Activated CD4-positive, CD25-positive, alpha-beta regulatory T cell treated with anti-CD3 and anti-CD28 coated beads, Interleukin-2, amount 50 U/mL, for 24 hours (primary cell): ENCODE measurements at places on chromosomes 7 and 10.

DNA sequence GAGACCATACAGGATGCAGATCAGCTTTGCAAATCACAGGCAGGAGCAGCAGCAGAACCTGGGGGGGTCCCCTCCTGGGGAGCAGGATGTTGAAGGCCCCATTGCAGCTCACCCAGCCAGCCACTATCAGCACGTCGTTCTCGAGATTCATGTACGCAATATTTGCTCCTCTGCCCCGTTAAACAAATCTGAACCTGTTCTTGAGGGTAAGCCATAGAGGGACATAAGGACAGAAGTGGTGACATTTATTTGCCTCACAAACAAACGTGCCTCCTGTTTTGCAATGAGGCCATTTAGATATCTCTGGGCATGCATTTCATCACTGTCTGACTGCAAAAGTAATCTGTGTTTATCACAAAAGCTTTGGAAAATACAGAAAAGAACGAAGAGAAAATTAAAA, 87.3 kb upstream of the BAIAP2L1 start:
- ATAC-seq: no peak

DNA sequence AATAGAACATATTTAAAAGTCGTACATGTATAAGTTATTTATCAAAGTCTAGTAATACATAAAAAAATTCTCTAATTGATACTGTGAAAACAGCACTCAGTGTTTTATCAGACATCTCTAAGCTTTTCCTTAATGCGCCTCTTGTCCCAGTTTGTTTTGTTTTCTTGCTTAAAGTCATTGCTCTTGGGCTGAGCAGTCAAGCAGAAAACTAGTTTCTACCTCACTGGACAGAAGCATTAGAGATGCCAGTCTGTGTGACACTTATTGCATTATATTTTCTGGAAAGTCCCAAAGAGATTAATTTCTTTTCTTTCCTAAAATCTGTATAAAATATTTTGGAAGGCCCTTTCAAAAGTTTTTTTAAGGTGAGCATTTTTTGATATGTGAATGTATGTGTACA, 236.2 kb downstream of the PCLO start:
- ATAC-seq: no peak

GRCh38 chr7:81366546-81366945, 403.3 kb downstream of the HGF start:
- ATAC-seq: no peak

DNA sequence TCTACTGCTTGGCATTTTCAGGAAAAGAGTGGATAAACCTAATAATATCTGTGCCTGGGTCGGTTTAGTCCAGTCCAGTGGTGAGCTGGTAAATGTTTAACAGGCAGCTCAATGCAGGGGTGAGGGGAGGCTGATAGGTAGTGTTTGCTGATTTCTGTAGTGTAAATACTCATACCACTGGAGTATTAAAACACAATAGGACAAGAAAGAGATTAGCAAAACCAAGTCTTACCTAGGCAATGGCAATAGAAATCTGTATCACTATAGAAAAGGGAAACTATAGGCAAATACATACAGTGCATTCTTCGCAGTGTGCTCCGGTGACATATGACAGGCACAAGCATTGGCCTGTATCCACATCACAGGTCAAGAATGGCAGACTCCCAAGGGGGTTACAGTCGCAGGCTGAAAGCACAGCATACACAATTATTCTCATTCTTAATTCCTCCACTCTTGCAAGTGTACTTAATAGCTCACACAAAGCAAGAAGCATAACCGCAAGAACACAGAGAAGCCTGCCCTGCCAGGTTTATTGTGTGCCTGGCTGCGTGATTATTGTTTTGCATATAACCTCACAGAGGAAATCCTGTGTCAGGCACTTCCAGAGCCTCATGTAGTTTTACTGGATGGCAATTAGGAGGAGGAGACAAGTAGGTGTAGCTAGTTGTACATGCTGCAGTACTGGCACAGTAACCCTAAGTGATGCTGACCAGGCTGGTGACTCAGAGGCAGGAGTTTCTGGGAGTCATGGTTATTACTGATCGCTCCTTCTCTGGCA, 35.0 kb downstream of the LAMB4 start:
- ATAC-seq: no peak

DNA sequence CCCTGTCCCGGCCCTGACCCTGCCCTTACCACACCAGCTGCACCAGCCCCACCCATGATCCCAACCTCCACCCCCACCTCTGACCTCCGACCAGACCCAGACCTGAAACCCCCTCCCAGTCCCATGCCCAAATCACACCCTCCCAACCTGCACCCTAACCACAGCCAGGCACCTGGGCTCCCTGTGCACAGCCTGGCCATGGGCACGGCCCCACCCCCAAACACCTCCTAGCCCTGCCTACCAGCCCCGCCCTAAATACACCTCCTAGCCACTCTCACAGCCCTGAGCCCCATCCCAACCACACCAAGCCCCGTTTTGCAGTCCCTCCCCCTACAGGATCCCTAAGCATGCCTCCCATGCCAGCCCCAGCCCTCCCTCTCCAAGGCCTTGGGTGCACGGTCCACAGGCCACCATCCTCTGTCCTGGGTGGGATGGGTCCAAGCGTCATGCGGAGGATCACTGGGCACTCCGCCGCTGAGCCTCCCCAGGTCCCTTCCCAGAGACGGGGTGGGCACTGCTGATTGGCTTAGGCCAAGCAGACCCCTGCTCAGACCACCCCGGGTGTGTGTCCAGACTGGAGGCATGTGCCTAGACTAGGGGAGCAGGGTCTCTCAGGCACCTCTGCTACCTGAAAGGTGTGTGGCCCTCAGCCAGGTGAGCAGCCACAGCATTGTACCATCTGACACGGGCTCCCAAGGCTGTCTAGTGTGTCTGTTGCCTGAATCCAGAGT, 30.1 kb downstream of the INSIG1 start:
- ATAC-seq: no peak

GRCh38 chr10:122639801-122640200, 59.8 kb downstream of the C10orf120 start:
- ATAC-seq: no peak

DNA sequence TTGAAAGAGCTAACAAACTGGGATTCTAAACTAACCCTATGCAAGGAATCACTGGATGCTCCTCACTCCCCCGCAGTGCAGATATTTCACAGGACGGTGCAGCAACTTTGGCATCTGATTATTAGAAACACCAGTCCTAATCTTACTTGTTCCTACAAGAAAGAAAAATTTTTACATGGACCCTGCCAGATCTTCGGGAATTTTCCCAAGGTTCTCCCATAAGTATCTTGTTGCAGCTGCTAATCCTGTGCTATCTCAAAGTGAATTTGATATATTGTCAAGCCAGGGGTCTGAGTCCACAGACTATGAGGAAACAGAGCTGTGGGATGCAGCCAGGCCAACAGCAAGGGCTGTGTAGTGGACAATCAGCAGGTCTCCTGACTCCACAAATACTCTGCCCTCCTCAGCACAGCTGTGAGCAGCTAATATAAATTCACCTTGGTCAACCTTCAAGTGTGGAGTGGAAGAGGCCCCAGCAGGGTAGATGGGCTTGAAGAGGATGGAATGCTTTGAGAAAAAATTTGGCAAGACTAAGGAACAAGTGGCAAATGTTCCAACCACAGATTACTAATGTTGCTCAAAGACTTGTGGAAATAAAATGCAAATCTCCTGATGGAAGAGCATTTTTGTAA, 25.6 kb downstream of the VSTM4 start:
- no peak for ATAC-seq

DNA sequence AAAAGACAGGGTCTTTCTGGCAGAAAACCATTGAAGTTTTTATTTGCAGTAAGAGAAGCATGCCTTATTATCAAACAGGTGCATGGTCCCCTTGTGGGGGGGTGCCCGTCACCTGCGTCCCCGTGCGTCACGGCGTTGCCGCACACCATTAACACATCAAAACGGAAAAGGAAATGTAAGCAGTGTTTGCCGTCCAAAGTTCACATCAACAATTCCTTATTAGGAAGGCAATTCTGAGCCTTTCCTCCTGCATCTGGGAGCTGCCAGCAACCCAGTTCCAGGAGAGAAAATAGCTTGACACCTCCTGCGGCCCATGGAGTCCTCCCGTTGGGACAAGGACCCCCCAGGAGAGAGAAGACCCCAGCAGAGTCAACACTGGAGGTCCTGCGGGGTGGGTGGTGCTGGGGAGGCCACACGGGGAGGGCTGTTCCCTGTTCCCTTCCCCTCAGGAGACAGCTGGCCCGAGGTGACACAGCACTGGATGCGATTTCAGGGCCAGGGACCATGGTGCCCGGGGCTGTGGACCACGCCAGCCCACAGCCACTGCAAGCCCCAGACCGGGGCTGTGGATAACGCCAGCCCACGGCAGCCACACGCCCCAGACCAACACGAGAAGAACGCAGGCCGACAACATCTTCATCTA, 39.5 kb downstream of the DIP2C start:
- no peak for ATAC-seq

- no peak for ATAC-seq
These were observed 149.8 kb downstream of the KLF6 start for GRCh38 chr10:3635211-3635671.

DNA sequence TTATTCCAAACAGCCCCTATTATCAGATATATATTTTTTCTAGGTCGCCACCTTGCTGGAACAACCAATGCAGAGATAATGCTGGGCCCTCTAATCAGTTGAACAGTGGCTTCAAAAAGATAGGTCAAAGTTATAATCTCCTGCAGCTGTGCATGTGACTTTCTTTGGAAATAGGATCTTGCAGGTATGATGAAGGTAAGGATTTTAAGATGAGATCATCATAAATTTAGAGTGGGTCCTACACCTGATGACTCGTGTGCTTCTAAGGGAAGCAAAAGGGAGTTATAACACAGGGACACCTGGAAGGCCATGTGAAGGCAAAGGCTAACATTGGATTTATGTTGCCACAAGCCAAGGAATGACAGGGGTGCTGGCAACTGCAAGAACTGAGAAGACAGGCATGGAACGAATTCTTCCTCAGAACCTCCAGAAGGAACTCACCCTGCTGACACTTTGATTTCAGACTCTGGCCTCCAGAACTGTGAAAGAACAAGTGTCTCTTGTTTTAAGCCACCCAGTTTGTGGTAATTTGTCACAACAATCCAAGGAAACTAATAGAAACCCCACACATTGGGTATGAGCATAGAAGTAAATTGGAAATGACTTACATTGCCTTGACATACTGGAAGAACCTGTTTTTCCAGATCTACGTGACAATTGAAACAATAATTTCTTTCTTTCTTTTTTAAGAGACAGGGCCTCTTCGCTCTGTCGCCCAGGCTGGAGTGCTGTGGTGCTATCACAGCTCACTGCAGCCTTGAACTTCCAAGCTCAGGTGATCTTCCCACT, 34.4 kb downstream of the CCDC71L start:
- ATAC-seq: no peak

GRCh38 chr7:133763076-133763640, 364.0 kb upstream of the LRGUK start:
- ATAC-seq: no peak

DNA sequence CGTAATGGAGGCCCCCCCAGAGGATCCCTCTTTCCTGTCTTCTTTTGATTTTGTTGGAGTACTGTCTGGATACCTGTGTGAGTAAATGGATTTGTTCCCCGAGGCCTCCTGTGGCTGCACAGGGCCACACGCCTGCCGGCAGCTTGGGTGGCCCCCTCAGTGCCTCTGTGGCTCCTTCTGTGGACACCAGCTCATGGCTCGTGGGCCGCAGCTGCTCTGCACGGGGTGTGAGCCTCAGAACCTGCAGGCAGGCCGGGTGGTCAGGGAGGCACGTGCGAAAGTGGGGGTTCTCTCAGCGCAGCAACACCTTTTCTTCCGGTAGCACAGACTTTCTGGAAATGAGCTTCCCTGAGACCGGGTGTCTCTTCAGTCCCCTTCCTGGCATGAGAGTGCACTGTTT, 70.3 kb downstream of the WDR37 start:
- ATAC-seq: no peak

DNA sequence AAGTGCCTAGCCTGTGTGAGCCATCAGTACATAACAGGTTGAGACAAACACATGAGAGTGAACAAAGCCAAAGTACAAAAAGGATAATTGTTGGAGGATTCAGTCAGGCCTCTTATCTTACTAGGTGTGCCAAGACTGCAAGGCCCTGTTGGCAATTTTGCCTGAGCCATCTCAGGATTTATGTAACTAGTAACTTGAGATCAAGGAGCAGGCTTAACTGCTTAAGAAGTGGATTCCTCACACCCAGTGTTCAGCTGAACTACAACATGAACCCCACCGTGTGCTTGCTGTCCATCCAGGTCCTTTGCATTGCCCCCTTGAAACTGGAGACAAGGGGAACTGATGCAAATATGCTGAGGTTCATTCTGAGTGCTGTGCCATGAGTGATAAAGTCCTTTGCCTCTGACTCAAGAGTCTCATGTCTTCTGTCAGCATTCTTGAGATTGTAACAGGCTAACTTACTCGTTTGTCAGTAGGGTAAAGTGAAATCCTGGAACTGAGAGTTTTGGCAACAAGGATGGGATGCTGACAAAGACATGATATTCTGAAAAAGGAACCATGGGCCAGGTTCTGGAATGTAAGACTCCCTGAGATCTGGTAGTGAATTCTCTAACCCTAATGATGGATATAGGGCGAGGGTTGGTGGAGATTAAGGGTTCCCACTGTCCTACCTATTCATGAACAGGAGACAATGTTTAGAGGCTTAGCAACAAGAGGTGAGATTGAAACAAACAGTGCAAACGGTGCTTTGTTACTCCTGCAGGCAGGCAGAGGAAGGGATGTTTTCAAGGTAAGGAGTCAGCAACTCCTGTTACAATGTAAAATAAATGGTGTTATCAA, 44.1 kb upstream of the GATAD1 start:
- no peak for ATAC-seq

DNA sequence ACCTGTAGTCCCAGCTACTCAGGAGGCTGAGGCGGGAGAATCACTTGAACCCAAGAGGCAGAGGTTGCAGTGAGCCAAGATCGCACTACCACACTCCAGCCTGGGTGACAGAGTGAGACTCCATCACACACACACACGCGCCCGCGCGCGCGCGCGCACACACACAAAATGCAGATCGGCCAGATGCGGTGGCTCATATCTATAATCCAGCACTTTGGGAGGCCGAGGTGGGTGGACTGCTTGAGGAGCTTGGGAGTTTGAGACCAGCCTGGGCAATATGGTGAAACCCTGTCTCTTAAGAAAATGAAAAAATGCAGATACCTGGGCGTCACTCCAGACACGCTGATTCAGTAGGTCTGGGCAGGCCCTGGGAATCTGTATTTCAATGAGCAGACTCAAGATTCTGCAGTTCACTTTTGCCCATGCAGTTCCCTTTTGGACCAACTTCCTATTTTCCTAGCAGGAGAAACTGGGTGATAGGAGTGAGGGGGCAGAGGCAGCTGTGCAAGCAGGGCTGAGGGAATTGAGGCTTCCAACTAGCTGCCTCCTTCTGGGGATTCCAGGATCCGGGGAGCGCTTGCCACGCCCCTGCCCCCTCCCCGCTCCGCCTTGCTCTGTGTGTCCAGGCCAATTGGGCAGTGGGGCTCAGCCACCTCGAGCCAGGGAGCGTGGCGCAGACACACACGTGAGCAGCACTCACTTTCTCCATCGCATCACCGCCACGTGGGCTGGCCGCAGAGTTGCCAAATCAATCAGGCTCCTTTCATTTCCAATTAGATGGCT, 173.6 kb downstream of the SH3PXD2A start:
- no peak for ATAC-seq

DNA sequence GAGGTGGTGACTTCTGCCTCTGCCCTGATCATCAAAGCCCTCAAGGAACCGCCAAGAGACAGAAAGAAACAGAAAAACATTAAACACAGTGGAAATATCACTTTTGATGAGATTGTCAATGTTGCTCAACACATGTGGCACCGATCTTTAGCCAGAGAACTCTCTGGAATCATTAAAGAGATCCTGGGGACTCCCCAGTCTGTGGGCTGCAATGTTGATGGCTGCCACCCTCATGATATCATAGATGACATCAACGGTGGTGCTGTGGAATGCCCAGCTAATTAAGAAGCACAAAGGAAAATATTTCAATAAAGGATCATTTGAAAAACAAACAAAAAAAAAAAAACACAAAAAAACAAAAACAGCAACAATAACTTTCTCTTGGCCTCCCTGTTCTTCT, 59.5 kb upstream of the TOMM7 start:
- ATAC-seq: no peak
